Stimulated activated CD4-positive, alpha-beta T cell treated with anti-CD3 and anti-CD28 coated beads, Interleukin-15, amount 100 ng/mL, for 1 hour (primary cell): ENCODE measurements at places on chromosomes 4 and X.

- DNase-seq, result no peak
Measured at GRCh38 chr4:181536811-181537434, 706.3 kb upstream of the TENM3 start.

DNA sequence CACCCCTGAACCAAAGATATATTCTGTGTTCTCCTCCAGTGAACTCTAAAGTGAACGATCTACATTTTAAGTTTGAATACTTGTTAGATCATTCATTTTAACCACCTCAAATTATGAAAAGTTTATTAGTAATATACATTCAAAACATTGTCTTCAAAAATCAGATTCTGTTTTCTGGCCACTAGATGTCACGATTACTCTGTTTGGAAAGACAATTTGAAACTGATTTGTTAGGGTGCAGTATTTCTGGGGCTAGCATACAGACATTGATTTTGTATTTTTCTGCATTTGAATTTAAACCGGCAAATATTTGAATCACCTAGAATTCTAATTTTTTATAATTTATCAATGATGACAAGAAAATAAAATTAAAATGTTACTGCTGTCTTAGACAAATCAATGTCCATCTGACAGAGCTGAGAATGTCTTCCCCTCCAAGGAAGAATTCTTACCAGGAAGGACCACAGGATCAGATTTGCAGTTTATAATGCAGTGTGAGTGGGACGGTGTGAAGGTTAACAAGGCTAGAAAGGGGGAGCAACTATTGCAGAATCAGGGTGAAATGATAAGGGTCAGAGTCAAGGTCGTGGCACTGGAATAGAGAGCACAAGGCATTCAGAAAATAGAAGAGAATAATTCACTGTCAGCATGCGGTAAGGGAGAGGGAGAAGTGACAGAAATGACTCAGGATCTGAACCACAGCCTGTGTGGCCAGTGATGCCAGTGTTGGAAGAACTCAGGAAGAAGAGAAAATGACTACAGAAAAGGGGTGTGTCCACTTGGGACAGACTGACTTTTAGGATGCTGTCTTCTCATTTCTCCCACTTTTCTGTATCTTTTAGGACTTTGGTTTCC lies 91.6 kb downstream of the ANXA10 start:
- no peak for DNase-seq

DNA sequence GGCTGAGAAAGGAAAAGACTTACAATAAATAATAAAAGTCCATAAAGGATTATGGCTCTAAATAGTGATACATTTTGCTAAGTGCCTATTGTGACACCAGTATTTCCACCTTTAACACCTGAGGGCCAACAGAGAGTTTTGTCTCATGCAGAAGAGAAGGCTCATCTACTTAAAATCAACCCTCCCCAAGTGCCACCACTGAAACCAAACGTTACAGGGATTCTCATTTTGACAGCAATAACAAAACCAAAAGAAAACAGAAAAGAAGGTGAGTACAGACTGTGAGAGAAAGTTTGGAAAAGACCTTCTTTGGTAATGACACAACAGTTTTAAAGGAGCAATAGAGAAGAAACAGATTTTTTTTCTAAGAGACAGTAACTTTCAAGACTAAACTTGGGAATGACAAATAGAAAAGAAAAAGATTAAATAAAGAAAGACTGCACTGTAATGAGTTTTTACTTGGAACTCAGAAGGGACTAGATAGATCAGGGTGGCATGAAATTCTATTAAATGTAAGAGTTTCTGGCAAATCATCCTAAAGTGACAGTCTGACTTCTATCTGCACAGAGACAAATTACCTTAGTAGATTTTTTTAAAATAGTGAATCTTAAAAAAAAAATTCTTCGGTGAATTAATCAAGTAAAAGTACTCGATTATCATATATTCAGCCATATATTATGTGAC lies 109.7 kb downstream of the ZNF827 start:
- no peak for DNase-seq

DNA sequence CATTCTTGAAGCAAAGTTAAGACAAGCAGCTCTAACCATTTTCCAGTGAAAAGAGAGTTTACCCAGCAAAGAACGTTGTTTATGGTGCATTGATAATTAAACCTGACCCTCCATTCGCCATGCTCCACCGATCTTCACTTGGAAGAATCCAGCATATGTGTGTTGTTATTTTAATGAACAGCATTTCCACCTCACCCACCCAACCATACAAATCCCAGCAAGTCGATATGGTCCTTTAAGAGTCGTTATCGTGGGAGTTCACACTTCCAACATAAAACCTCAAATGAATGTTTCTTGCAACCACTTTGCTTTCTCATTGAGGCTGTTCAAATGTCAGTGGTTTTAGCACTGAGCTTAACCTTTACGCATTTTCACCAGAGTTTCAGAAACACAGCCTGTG lies 147.4 kb upstream of the LDB2 start:
- DNase-seq, result no peak

- no peak for DNase-seq
Measured at GRCh38 chr4:96703265-96703664, 863.4 kb downstream of the PDHA2 start.

GRCh38 chrX:100417681-100418080 lies 7.6 kb upstream of the PCDH19 start:
- no peak for DNase-seq

- DNase-seq, result no peak
Measured at GRCh38 chr4:47736146-47736545, 101.7 kb downstream of the CORIN start.

GRCh38 chrX:19566359-19567222 lies 51.3 kb upstream of the MAP3K15 start:
- DNase-seq, result no peak

DNA sequence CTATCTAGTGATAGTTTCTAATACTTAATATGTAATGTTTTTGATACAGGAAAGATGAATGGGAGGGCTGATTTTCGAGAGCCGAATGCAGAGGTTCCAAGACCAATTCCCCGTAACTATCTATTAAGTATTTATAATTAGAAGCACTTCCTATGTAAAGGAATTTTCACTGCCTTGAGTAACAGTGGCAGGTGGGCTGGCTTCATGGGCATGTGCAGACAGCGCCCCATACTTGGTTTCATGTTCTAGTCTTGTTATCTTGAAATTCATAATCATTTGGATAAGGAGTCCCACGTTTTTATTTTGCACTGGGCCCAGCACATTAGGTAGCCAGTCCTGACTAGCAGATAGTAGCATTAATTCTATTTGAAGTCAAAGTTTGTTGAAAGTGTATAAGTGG lies 1.7 kb downstream of the OCIAD1 start:
- no peak for DNase-seq

- no peak for DNase-seq
Measured at GRCh38 chr4:22019676-22020075, 71.1 kb upstream of the KCNIP4 start.

- no peak for DNase-seq
Measured at GRCh38 chrX:49761481-49761880, 65.7 kb upstream of the PAGE1 start.

DNA sequence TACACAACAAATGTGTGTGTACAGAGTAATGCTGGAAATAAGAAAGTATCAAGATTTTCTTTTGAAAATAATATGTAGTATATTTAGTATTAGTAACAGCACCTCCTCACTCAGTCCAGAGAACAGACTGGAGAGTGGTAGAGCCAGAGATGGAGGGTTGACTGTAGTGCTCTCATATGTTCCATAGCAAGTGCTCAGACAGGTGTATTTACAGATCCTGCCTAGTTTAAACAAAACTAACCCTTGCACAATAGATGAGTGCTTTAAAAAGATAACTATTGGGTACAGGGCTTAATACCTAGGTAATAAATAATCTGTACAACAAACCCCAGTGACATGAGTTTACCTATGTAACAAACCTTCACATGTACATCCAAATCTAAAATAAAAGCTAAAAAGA lies 381.0 kb upstream of the EMCN start:
- DNase-seq, result no peak

DNA sequence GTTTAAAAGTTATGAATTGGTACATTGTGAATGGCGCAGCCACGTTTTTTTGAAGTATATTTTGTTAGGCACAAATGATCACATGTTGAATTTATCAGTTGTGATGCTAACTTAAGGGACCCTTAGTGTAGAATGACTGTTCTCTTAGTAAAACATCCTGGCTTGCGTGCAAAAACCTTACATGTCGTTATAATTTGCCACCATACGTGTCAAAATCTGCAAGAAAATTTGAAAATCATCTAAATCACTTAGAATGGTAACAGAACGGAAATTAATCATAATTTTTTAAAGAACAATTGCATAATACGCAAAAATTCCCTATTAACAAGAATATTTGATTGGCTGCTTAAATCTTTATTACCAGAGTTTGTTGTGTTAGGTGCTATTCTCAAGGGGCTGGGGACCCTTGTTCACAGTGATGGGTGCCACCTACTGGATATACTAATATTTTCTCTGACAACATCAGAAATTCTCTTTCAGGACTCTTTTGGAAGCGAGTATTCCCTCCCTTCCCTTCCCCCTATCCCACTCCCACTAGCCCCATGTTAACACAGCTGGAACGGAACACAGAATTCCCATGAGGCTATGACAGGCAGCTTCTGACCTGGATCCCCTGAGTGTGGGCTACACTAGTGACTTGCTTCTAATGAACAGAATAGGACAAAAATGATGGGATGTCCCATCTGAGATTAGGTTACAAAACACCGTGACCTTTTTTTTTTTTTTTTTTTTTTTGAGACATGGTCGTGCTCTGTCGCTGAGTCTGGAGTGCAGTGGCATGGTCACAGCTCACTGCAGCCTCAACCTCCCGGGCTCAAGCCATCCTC lies 71.8 kb downstream of the SUPT20HL2 start:
- DNase-seq, result no peak

DNA sequence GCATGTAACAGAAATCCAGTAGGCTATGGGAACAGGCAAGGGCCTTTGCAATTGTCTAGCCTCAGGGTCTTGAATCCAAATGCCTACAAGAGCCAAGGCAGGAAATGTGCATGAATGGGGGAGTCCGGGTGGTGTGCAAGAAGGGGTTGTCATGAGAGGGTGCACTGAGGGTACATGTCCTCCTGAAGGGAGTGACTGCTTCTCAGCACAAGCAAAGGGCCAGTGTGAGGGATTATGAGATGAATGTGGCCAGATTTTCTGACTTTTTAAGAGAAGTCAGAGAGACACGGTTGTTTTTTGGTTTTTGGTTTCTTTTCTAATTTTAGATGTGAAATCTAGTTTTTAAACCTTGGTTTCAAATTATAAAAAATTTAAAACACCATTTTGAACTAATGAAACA lies 76.5 kb upstream of the LSM6 start:
- no peak for DNase-seq

DNA sequence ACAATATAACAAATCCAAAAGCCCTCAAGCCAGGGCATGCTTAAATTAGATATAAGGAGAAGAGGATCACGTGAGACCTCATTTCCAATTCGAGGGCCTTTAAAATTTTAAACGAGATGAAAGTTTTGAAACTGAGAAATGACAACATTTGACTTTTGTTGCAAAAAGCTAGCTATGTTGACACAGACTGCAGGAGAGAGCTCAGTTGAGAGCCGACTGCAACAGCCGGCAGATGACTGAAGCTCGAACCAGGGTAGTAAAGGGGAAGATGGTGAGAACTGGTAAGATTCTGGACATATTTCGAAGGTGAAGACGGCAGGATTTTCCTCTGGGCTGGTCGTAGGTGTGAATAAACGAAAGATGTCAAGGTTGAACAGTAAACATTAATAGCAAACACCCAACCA lies 773 bp downstream of the PRMT9 start:
- no peak for DNase-seq

- DNase-seq, result no peak
Measured at GRCh38 chr4:56551516-56551915, 45.9 kb downstream of the ARL9 start.

- DNase-seq, result no peak
Measured at GRCh38 chr4:127586922-127587571, 45.7 kb upstream of the INTU start.

DNA sequence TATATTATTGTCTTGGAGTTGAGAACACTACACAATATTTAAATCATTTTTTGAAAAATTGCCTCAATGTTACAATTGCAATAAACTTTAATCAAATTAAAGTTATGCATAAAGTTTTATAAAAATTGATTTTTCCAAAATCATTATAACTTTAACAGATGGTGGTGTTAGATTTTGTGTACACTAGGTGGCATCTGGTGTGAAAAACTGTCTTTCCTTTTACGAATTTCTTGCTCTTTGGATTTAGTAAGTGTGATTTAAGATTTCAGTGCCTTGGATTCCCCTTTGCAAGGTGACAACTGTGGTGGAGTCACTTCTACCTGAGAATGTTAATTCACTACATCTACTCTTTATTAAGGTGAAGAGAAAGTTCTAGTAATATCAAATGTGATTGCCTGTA lies 91.6 kb downstream of the AREG start:
- no peak for DNase-seq

- no peak for DNase-seq
Measured at GRCh38 chrX:37075892-37076595, 67.9 kb downstream of the FAM47C start.

- DNase-seq, result peak; percentile 14
Measured at GRCh38 chrX:39491548-39492297, 606.0 kb downstream of the BCOR start.

DNA sequence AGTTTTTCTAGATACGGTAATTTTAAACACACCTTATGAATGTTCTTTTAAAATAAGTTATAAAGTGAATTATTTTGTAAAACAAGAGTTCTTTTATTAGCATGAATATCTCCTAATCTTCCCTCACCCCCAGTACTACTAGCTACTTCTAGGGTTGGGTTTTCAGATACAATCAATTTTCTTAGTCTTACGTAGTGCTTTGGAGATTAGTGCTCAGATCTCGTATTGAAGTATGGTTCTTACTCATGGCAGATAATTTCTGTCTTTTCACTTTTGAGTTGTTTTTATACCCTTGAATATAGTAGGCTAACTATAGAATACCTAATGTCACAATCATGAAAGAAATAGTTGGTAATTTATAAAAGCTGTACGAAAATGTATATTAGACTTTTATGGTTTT lies 43.2 kb downstream of the CDKL5 start:
- no peak for DNase-seq

- peak; percentile 62 for DNase-seq
Measured at GRCh38 chr4:36244257-36245082, at the start of gene ARAP2. ARAP2 (minus strand) TSS chr4:36244514; CDS start chr4:36229486, 15,028 bp downstream.

DNA sequence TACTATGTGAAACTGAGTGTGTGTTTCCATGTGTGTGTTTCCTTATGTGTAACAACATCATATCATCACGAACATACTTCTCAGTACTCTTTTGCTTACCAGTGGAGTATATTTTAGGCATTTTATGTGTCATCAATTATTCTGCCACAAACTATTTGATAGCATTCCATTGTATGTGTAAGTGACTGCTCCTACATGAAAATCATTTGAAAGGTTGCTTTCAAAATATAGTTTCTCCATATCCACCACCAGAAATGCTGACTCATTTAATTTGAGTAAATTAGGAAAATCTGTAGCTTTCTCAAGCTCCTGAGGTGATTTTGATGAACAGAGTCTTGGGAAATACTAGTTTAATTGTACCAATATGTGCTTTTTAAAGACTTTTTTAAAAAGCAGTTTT lies 376.2 kb downstream of the PCDH18 start:
- DNase-seq, result no peak

GRCh38 chr4:83320548-83320947 lies 14.1 kb downstream of the HPSE start:
- no peak for DNase-seq
